ENCODE measurements at places on chromosomes 11 and 22.

GRCh38 chr11:41201156-41201555 is 258.3 kb downstream of the LRRC4C start:
- no peak for DNase-seq

GRCh38 chr11:29634244-29634643 is 382.6 kb downstream of the KCNA4 start:
- no peak for DNase-seq

DNA sequence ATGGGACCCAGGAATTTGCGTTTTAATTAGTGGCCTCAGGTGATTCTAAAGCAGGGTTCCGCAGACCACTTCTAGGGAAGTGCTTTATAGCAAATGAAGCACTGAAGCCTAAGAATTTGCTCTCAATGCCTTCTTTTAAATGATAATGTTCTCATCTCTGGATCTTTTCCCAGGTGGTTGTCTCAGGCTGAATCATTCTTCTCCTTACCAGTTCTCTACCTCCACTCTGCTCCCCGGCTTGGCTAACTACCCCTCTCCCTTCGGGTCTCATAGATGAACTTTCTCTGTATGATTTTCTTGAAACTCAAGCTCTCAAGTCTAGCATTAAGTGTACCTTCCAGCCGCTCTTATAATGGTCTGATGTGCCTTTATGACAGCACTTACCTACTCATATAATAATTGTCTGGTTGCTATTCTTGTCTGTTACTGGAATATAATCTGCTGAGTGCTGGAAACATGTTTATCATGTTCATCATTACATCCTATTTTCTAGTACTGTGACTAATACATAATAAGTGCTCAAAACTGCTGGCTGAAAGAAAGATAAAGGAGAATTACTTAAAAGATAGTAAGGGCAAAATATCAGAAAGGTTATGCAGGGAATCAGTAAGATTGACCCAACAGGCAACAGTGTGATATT is 195.9 kb upstream of the SESN3 start:
- no peak for DNase-seq

DNA sequence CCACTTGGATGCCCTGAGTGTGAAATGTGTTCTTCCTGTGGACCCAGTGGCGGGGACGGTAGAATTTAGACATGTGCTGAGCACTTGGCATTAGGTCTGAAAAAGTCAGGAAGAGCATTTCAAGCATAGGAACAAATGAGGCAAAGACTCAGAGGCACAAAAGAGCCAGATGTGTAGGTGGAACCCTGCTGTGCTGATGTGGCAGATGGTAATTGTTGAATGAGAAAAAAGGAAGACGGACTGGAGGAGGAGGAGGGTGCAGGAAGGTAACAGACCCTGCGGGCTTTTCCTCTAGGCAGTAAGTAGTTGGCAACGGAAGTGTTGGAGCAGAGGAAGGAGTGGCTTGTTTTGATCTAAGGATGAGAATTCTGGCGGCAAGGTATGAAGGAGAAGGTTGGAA is 985.8 kb downstream of the TBC1D22A start:
- DNase-seq, result no peak

DNA sequence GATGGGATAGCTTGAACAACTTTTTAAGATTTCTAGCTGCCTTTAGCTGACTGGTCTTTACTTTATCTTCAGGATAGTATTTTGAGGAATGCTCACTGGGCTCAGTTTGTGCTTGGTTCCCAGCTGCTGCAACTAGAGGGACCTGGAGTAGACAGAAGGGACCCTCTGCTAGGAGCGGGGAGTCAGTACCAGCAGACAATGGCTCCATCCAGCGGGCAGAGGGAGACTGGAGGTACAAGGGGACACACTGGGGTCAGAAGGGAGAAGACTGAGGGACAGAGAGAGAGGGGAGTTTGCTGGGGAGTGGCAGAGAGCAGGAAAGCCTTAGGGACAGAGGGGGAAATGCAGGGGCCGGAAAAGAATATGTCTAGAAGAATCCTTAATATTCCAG is 22.0 kb upstream of the ACER3 start:
- no peak for DNase-seq

DNA sequence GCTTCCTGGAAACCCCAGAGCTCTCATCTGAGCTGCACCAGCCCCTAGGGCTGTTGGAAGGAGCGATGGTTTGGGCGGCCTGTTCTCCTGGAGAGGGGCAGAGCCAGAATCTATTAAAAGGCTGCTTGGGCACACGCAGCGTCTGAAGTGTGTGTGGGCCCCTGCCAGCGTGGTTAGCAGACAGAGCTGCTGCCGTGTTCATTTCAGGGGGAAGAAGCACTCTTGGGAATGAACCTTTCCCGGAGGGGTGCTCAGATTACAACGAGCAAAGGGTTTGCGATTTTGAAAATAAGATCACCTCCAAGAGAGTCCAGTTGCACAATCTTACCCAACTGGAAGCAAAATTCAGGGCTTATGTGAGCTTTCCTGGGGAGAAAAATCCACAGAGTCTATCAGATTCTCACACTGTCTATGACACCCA is 12.9 kb downstream of the ANO1 start:
- DNase-seq, result no peak
